ENCODE measurements at places on chromosomes 5 and 9.

DNA sequence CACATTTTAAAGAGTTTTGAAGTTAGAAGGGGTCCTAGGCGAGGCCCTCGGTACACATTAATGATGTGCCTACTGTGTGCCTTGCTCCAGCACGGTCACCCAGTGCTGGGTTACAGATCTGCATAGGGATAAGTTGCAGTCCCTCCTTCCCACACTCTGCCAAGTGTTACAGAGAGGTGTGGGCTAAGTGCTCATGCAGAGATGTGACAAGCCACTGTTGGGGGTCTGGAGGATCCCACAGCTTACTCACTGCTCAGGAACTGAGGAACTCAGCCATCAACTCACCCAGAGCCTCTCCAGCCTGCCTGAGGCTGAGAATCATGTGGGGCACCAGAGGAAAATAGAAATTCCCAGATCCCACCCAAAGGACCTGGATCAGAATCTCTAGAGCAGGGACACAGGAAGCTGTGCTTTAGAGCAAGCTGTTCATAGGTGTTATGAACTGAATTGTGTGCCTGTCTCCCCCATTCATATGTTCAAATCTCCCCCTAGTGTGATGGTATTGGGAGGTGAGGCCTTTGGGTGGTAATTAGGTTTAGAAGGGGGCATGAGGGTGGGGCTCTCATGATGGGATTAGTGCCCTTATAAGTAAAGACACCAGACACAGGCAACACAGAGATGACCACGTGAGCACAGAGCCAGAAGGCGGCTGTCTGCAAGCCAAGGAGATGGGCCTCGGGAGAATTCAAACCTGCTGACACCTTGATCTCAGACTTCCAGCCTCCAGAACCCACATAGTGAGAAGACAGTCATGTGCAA is 164.1 kb downstream of the HSD17B3 start:
- H3K4me1 ChIP-seq = peaks cover 29% of the 10 kb centered on the region
- no peaks in the 10 kb centered on the region for H3K36me3 ChIP-seq
- DNase-seq = no peak
- no peaks in the 10 kb centered on the region for H3K27me3 ChIP-seq

GRCh38 chr9:5500441-5501235 is 9.7 kb upstream of the PDCD1LG2 start:
- no peak overlapping the region for H3K4me3 ChIP-seq
- peaks cover 16% of the 10 kb centered on the region for H3K27me3 ChIP-seq
- H3K4me1 ChIP-seq = no peaks in the 10 kb centered on the region
- H3K36me3 ChIP-seq = no peaks in the 10 kb centered on the region
- no peak for DNase-seq
- no peak overlapping the region for H3K27ac ChIP-seq

GRCh38 chr9:89766991-89767390 is 162.2 kb downstream of the GADD45G start:
- H3K27ac ChIP-seq = no peak overlapping the region
- DNase-seq = no peak
- H3K4me1 ChIP-seq = no peaks in the 10 kb centered on the region
- no peaks in the 10 kb centered on the region for H3K36me3 ChIP-seq
- no peak overlapping the region for H3K4me3 ChIP-seq
- H3K27me3 ChIP-seq = no peaks in the 10 kb centered on the region

DNA sequence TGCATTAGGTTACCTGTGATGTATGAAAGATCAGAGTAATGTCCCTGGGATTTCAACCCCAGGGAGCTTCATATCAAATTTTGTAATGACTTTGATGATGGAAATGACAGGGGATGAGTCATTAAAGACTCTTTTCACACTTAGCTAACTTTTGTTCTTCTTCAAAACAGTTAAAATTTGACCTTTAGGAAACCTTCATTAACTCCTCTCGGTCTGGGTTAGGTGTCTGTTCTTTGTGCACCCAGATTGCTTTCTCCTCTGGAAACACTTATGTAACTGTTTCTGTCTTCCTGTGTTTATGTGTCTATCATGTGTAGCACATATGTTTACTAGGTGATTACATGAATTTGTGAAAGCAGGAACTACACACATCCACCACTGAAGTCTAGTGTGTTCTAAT is 1.6 kb downstream of the SRFBP1 start:
- peak overlapping the region; percentile 80 for H3K4me3 ChIP-seq
- DNase-seq = no peak
- no peaks in the 10 kb centered on the region for H3K27me3 ChIP-seq

- no peak overlapping the region for H3K27ac ChIP-seq
- H3K36me3 ChIP-seq = no peaks in the 10 kb centered on the region
- no peaks in the 10 kb centered on the region for H3K27me3 ChIP-seq
- DNase-seq = no peak
- no peaks in the 10 kb centered on the region for H3K4me1 ChIP-seq
- H3K4me3 ChIP-seq = no peak overlapping the region
Measured at GRCh38 chr5:71899865-71900342, 180.8 kb downstream of the CARTPT start.

- no peaks in the 10 kb centered on the region for H3K4me1 ChIP-seq
- no peaks in the 10 kb centered on the region for H3K36me3 ChIP-seq
- H3K27ac ChIP-seq = no peak overlapping the region
- DNase-seq = no peak
Measured at GRCh38 chr9:84670138-84671041, 861 bp downstream of the NTRK2 start.

DNA sequence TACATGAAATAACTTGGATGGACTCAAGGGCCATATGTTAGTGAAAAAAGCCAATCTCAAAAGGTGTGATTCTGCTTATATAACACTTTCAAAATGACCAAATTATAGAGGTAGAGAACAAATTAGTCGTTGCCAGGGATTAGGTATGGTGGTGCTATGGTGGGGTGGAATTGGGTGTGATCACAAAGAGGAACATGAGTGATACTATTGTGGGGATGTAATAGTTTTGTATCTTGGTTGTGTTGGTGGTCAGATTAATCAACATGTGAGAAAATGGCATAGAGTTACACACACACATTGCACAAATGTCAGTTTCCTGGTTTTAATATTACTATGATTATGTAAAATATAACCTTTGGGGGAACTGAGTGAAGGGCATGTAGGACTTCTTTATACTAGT is 31.9 kb downstream of the CAMK4 start:
- no peak overlapping the region for H3K4me3 ChIP-seq
- H3K36me3 ChIP-seq = no peaks in the 10 kb centered on the region
- H3K27ac ChIP-seq = no peak overlapping the region
- H3K27me3 ChIP-seq = no peaks in the 10 kb centered on the region

DNA sequence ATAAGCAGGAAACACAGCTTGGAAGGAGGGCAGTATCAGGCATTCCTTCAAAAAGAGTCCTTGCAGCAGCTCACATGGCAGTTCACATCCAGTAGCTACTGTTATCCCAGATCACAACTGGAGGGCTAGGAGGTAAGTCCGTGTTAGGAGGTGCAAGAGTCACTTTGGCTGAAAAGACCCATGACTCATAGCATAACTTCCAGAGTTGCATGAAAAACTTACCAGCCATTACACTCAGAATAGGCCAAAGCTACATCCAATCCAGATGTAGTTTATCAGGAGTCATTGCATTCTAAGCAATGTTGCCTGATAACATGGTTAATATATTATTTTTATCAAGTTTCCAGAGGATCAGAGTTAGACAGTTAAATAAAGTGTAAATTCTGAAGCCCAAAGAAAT is 1126.4 kb upstream of the SEMA6A start:
- H3K4me1 ChIP-seq = no peaks in the 10 kb centered on the region
- no peak overlapping the region for H3K4me3 ChIP-seq
- DNase-seq = no peak
- H3K27me3 ChIP-seq = no peaks in the 10 kb centered on the region
- H3K27ac ChIP-seq = no peak overlapping the region
- no peaks in the 10 kb centered on the region for H3K36me3 ChIP-seq

- H3K4me3 ChIP-seq = no peak overlapping the region
- H3K27ac ChIP-seq = no peak overlapping the region
- H3K4me1 ChIP-seq = no peaks in the 10 kb centered on the region
Measured at GRCh38 chr5:116415182-116415581, 159.4 kb downstream of the SEMA6A start.

DNA sequence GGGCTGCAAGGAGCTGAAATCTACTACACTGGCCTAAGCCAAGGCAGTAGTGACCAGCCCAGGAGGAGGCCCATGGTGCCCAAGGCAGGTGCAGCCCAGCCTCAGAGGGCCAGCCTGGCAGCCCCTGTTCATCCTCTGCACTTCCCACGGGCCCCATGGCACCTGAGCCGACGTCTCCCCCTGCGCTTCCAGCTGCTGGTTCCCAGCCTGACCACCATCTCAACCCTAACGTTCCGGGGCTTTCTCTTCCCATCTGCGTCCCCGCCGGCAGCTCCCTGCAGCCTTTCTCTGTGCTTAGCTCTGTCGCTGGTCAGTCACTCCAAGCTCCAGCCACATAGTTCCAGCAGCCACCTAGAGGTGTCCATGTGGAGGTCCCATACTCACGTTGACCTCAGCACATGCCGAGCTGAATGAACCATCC is 105.5 kb upstream of the LMX1B start:
- DNase-seq = no peak
- H3K27me3 ChIP-seq = no peaks in the 10 kb centered on the region
- H3K4me1 ChIP-seq = peaks cover 12% of the 10 kb centered on the region
- no peak overlapping the region for H3K4me3 ChIP-seq
- no peak overlapping the region for H3K27ac ChIP-seq

GRCh38 chr5:10467281-10468198 is 25.9 kb downstream of the ROPN1L start:
- H3K27me3 ChIP-seq = 0 out of 2 replicates have a peak, but pooled peaks cover 1% of the 10 kb centered on the region
- DNase-seq = no peak
- H3K27ac ChIP-seq = no peak overlapping the region
- H3K4me3 ChIP-seq = no peak overlapping the region
- no peaks in the 10 kb centered on the region for H3K36me3 ChIP-seq
- H3K4me1 ChIP-seq = peaks cover 10% of the 10 kb centered on the region

DNA sequence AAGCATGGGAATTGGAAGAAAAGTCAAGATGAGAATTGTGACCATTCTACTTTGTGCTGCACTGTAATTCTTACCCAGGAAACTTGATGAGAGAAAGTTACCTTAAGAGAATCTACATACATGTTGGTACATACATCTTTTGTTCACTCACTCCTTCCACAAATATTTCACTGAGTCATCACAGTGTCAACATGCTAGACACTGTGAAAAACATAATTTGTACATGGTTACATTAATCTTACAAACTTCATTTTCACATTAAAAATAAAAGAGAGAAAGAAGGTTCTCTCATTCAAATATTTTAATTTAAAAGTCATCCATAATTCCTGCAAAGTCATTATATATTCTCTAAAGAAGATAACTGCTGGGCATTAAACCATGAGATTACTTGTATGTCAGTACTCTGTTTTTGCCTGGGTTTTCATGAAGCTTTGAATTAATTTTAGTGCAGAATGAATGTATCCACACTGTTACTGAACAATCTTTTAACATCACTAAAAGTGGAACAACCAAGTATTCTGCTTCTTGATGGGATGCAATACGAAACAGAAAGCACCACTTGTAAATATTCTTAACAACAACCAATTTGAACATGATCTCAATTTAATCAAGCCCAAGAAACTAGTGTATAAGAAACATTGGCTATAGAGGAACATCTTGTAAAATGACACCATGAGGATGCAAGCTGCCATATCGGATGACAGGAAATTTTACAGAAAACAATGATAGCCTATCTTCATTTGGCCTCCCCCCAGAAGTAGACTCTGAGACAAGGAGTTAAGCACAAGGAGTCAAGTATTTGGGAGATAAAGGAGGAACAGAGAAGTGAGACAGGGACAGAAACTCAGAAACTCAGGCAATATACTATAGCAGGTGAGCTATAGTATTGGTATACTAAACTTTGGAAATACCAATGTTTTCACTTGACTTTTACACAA is 28.4 kb downstream of the ERP44 start:
- no peaks in the 10 kb centered on the region for H3K4me1 ChIP-seq
- H3K27me3 ChIP-seq = no peaks in the 10 kb centered on the region
- no peak overlapping the region for H3K4me3 ChIP-seq
- H3K27ac ChIP-seq = no peak overlapping the region

DNA sequence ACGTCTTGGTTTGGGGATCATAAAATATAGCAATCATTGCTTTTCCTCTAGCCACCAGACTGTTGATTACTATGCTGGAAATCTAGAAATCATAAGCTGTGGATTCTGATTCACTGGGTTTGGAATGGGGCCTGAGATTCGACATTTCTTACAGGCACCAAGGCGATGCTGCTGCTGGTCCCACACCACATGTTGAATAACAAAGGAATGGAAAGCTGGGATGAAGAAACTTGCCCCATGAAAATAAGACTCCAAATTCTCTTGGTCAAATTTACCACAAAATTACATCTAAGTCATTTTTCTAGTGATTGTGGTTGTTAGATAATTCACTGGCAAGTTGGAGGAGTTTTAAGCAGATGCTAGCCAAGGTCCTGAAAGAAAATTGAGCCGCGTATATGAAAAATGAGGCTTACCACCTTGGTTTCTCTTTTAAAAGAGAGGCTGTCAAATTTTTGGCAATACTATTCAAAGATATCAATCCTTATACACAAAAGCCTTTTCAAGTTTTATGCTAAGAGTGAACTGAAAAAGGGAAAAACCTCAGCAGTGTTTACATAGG is 23.0 kb upstream of the MEIKIN start:
- no peak overlapping the region for H3K4me3 ChIP-seq
- H3K36me3 ChIP-seq = no peaks in the 10 kb centered on the region
- DNase-seq = no peak

DNA sequence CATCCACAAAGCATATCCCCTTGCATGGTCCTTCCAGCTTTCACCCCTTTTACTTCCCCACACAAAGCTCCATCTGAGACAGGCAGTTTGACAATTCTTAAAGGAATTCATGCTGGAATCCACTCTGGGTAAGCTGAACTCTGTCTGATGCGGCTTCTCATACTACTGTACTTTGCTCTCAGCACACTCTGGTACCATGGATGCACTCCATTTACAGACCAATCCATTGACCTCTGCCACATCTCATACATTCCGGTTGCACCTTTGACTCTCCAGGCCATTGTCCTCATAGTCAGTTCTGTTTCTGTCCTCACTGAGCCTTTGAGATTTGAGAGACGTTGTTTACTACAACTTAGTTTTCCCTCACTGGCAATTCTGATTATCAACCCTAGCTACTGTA is 12.2 kb downstream of the SPATA9 start:
- no peaks in the 10 kb centered on the region for H3K36me3 ChIP-seq
- H3K4me3 ChIP-seq = no peak overlapping the region
- no peak overlapping the region for H3K27ac ChIP-seq
- H3K27me3 ChIP-seq = no peaks in the 10 kb centered on the region
- peak; percentile 28 for DNase-seq
- H3K4me1 ChIP-seq = peaks cover 44% of the 10 kb centered on the region

DNA sequence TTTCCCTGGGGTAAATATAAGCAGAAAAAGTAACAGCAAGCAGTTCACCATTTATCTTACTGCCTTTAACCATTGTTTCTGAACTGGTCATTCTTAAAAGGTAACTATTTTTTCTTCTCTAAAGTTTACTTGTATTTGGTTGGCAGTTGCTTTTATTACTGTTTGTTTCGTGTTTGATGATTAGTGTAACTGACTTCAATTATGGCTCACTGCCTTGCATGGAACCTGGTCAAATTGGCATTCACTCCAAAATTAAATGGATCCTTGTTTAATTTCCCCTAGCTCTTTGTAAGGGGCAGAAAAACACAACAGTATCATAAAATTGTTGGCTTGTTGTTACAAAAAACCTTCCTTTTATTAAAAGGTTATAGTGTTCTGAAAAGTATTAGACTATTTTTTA is 1723.9 kb upstream of the CDH6 start:
- no peaks in the 10 kb centered on the region for H3K36me3 ChIP-seq
- no peak for DNase-seq
- no peak overlapping the region for H3K4me3 ChIP-seq
- H3K27ac ChIP-seq = no peak overlapping the region
- no peaks in the 10 kb centered on the region for H3K4me1 ChIP-seq
- no peaks in the 10 kb centered on the region for H3K27me3 ChIP-seq

Measured in HepG2 (cell line).